ENCODE measurements at places on chromosomes 5 and 9. TPM values are rescaled to one million over a fixed set of nuclear protein-coding genes. Genes with fewer than 3 reads are reported as not detected.

Gene PIGO
- 8.1 TPM for total RNA-seq

Gene C9
- not detected for total RNA-seq

Gene PTBP3
- total RNA-seq = 32.0 TPM

Gene CA9
- 0.98 TPM for total RNA-seq

Measured in temporal lobe (tissue), 4 donors.